ENCODE measurements at places on chromosomes 6 and 20.
A peak's percentile ranks its signal among the peaks of the same experiment; 100 is the strongest.

GRCh38 chr6:149934249-149935156, 7.3 kb upstream of the ULBP2 start:
- no peak for DNase-seq

GRCh38 chr20:3161316-3162079, 1.8 kb upstream of the FASTKD5 start:
- DNase-seq: no peak

DNA sequence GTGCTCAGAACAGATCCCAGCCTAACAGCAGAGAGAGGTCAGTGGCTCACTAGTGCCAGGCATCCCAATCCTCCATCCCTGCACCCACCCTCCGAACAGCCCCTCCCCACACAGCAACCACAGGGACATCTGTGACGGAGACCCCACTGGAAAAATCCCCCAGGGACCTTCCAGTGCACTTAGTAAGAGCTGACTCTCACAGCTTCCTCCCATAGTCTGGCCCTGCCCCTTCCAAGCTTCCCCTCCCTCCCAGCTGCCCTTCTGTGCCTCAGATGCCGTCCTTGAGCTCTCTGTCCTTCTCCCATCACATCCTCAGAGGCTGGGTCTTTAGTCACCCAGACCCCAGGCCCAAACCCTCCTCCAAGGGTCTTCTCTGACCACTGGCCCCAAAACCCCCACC, 9.7 kb upstream of the THBS2 start:
- DNase-seq: no peak

GRCh38 chr20:59222253-59223181, 58.9 kb downstream of the ZNF831 start:
- DNase-seq: peak; percentile 88

GRCh38 chr6:3239110-3239830, 11.8 kb upstream of the TUBB2B start:
- no peak for DNase-seq

DNA sequence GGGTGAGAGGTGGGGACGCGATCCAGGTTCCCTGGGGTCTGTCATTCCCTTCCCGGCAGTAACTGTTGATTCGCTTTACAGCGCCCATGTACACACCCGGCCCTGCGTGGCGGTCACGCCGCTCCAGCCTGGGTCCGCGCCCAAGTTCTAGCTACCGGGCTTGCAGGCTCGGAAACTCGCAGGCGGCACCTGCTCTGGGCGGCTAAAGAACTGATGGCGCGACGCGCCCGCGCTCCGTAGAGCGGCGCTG, 1.4 kb upstream of the POU3F2 start:
- no peak for DNase-seq

DNA sequence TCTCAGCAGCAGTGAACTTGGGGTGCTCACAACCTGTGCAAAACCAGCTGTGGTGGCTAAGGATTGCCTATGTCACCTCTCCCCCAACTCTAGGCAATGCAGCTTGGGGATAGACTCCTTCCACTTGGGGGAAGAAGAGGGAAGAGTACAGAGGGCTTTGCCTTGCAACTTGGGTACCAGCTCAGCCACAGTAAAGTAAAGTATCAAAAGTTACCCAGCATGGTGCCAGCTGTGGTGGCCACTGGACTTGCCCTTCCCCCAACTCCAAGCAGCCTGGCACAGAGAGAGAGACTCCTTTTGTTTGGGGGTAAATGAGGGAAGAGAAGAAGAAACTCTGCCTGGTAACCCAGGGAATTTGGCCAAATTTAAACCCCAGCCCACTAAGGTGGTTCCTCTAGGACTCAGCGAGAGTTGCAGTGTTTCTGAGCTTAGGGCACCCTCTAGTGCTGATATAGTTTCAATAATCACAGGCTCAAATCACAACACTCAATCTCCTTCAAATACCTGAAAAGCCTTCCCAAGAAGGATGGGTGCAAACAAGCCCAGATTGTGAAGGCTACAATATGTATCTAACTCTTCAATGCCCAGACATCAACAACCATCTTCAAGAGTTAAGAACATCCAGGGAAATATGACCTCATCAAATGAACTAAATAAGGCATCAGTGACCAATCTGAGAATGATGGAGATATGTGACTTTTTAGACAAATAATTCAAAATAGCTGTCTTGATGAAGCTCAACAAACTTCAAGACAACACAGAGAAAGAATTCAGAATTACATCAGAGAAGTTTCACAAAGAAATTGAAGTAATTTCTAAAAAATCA, 7.6 kb upstream of the DEFB129 start:
- no peak for DNase-seq

DNA sequence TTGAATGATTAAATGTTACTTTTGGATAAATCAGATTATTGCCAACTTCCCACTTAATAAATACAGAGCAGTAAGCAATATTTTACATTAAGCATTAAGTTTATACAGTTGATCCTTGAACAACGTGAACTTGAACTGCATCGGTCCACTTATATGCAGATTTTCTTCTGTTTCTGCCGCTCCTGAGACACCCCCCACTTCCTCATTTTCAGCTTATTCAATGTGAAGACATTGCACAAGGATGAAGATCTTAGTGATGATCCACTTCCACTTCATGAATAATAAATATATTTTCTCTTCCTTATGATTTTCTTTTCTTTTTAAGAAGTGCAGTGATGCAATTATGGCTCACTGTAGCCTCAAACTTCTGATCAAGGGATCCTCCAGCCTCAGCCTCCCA, 167.2 kb downstream of the LINC00237 start:
- no peak for DNase-seq

DNA sequence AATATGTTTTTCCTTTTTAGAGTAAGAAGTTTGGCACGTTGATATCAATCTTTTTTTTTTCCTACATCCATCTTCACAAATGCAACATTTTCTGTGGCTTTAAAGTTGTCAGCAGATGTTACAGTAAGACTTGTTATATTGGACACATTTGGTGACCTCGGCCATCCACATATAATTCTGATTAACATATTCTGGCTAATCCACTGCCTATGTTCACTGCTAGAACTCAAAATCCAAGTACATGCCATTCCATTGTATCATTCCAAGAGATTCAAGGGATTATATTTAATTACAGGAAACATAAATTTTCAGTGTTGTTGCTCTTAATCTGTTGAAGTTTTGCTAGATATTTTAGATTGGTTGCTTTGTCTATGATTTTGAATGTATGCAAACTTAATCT, 367.6 kb downstream of the TENT5A start:
- DNase-seq: no peak

- peak; percentile 50 for DNase-seq
Observed at GRCh38 chr6:11043378-11043960, 636 bp downstream of the ELOVL2 start.

Data from right hindlimb (tissue), 1 donor.